ENCODE measurements at places on chromosomes 1 and 21.

GRCh38 chr1:177119311-177119710 lies 45.2 kb downstream of the ASTN1 start:
- no peak for DNase-seq

DNA sequence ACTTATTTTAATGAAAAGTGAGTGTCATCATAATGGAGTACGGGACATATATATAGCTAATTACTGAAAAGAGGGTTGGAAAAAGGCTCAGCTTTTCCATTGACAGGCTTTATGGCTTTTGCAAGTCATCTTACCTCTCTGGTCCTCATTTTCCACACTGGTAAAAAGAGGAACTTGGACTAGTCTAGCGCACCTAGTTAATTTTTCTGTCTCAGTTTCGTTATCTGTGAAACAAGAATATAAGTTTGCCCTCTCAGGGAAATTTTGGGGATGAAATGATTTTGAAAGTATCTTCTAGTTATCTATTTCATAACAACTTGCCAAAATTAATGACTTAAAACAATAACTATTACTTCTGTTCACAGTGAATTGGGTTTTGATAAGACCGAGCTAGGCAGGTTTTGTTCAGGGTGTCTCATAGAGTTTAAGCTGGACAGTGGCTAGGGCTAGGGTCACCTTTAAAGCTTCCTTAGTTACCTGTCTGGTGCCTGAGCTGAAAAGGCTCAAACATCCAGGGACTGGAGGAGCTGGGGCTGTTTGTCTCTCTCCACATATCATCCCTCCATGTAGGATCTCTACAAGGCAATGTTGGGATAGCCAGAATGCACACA lies 91.7 kb downstream of the TYW3 start:
- DNase-seq: no peak

GRCh38 chr1:114108751-114109255 lies 44.9 kb downstream of the SYT6 start:
- DNase-seq: peak; percentile 19

- no peak for DNase-seq
Observed at GRCh38 chr1:16267690-16268180, 30.8 kb upstream of the CPLANE2 start.

DNA sequence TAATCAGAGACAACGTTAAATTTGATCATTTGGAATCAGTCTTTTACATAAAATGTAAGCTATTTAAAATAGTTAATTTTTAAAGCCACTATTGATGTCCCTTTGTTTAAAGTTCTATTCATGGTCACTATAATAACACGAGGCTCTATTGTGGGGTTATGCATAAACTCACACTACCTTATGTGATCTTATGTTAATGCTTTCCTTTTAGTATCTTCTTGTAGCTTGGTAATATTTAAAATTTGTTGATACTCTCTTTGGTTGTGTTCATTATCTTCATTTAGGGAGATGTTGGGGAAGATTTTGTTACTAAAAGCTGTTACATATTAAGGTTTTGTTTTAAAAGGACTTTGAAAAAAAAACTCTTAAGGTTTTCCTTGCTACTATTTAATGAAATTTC lies 1.2 kb downstream of the B3GALT2 start:
- no peak for DNase-seq

DNA sequence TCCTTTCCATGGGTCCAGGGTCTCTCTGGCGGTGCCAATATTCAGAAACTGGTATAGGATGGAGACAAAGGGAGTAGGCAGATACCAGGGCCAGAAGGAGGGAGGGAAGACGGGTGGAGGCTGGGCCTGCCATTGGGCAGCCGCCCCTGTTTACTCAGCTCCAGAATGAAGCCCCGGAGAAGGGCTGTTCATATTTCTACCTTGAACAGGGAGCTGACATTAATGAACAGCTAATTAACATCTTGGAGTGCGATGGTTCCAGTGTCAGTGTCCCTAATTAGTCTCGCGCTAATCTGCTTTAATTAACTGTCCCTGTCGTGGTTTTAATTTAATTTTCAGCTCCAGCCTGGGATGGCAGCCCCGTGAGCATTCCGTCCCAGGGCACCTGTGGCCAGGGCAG lies 113.8 kb downstream of the EPHB2 start:
- DNase-seq: no peak

DNA sequence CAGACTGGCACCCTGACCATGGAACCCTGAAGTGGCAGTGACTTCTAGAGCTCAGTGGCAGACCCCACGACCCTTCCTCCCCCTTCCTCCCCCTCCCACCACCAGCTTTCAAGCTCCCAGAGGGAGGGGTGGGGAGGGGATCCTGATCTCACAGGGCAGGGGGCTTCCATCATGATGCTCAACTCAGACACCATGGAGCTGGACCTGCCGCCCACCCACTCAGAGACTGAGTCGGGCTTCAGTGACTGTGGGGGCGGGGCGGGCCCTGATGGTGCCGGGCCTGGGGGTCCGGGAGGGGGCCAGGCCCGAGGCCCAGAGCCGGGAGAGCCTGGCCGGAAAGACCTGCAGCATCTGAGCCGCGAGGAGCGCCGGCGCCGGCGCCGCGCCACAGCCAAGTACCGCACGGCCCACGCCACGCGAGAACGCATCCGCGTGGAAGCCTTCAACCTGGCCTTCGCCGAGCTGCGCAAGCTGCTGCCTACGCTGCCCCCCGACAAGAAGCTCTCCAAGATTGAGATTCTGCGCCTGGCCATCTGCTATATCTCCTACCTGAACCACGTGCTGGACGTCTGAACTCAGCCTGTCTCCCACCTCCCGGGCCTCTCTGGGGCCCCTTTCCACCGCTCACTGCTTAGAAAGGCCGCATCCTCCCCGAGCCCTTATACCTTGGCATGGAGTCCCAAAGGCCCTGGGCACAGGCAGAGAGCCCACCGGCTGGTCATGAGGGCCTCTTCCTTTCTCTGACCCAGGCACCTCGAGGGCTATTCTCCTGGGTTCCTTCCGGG lies 3.9 kb downstream of the NHLH1 start:
- DNase-seq: no peak

DNA sequence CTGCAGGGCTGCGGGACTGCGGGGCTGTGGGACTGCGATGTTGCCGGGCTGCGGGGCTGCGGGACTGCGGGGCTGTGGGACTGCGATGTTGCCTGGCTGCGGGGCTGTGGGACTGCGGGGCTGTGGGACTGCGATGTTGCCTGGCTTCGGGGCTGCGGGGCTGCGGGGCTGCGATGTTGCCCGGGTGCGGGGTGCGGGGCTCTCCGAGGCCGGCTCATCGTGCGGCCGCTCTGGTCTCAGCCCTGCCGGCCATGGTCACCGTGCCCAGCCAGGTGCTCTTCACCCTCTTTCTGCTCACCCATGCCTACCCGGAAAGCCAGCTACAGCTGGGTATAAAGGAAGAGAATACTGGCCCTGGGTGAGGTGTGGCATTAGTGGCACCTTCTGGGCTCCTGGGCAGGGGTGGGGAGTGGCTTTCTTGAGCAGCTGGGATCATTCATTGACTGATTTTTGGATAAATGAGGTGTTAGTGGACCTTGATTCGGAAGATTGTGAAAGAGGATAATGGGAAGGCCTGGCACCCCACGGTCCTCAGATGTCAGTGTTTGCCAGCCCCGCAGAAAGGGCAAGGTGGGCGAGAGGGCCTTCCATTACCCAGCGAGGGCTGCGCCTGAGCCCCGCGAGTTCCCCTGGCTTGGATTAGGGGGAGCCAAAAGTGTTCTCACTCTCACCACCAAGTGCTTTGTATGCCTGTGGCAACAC lies 36.3 kb downstream of the COQ8A start:
- DNase-seq: no peak

- no peak for DNase-seq
Observed at GRCh38 chr1:201245082-201245481, 38.2 kb upstream of the PKP1 start.

GRCh38 chr1:27342778-27343638 lies 1.2 kb downstream of the SYTL1 start:
- DNase-seq: no peak

DNA sequence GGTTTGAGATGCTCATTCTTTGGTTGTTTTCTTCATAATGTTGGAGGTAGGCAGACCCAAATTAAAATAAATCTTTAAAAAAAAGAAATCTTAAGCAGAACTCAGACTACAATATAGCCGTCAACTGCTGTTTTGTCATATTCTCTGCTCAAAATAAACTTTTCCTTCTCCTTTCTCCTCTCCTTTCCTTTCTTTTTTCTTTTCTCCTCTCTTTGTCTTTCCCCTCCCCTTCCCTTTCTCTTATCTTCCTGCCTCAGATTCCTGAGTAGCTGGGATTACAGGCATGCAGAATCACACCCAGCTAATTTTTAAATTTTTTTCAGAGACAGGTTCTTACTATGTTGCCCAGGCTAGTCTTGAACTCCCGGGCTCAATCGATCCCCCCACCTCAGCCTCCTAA lies 24.8 kb upstream of the MTF1 start:
- DNase-seq: no peak

- DNase-seq: no peak
Observed at GRCh38 chr1:7912743-7913557, 27.7 kb downstream of the TNFRSF9 start.

GRCh38 chr1:224700918-224701531 lies 84.9 kb downstream of the CNIH3 start:
- peak; percentile 25 for DNase-seq

DNA sequence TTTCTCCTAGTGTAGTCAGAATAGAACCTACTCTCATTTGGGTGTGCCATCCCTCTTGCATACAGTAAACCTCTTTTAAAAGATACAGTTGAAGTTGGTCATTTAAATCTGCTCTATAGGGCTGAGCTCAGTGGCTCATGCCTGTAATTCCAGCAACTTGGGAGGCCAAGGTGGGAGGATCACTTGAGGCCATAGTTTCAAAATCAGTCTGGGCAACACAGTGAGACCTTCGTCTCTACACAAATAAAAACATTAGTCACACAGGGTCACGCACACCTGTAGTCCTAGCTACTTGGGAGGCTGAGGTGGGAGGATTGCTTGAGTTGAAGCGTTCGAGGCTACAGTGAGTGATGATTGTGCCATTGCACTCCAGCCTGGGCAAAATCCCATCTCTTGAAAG lies 183.8 kb downstream of the LHX8 start:
- DNase-seq: no peak

DNA sequence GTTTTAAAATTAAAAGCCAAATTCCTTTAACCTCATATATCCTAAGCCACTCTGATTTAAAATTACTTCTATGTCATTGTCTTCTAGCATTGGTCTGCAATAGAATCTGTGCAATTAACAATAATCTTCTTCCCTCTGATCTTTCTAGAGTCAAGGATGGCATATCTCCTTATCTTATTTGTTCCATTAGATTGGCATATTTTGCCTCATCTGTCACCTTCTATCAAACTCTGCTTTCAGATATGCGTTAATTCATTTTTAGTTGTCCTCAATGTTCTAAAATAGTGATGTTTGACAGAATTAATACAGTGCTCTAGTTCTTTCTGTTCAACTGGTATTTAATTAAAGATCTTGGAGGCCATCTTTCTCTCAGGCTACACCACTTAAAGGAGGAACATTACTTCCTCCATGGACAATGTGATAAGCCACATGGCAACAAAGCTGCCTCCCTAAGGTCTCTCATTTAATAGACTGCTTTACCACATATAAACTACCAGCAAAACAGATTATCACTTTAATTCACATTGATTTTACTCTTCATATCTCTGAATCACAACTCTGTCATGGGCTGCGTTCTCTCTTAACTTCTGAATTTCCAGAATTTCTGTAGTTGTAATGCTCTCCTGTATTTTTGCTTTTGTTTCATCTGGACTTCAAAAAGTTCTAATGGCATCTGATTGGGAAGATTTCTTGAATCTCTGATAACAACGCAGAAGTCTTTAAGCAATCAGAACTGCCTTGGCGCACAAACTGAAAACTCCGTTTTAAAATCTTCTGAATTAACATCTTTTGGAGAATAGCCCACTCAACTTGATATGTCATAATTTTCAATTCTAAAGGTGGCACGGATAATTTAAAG lies 2.8 kb downstream of the NRIP1 start:
- DNase-seq: no peak

Measured in fibroblast of pulmonary artery (primary cell).